ENCODE measurements at places on chromosomes 3 and 15. TPM values are rescaled to one million over a fixed set of nuclear protein-coding genes. Genes with fewer than 3 reads are reported as not detected.

Gene LIPH
- total RNA-seq = not detected

Gene SI
- total RNA-seq = not detected

Gene THAP10
- total RNA-seq = 8.9 TPM

Gene CCR9
- total RNA-seq = not detected

Gene MEX3B
- 7.2 TPM for total RNA-seq

Gene OSTN
- total RNA-seq = not detected

Gene ATG3
- total RNA-seq = 78.7 TPM

Gene ADGRG7
- total RNA-seq = not detected

Gene SLC22A14
- not detected for total RNA-seq

Gene LRRC57
- total RNA-seq = 9.0 TPM

Gene CPNE9
- total RNA-seq = not detected

Gene ACTC1
- 759 TPM for total RNA-seq

DNA sequence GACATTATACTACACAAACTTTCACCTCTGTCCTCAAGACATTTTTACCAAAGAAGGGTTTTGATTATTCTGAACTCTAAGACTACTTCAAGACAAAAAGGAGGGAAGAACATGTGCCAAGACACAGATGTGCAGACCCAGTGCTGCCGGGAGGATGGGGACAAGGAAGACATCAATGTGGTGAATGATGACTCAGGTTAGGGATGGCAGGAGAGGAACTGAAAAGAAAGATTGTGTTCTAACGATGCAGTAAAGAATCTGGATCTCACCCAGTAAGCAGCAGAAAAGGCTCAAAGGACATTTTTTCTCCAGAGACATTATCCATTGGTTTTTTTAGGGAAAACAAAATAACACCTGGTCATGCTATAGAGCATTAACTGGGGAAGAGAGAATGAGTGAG, 449.9 kb upstream of the NR2F2 start:
- DNase-seq = peak; percentile 20

- no peak for DNase-seq
These were observed 19.4 kb downstream of the RBP1 start for GRCh38 chr3:139519998-139520737.

DNA sequence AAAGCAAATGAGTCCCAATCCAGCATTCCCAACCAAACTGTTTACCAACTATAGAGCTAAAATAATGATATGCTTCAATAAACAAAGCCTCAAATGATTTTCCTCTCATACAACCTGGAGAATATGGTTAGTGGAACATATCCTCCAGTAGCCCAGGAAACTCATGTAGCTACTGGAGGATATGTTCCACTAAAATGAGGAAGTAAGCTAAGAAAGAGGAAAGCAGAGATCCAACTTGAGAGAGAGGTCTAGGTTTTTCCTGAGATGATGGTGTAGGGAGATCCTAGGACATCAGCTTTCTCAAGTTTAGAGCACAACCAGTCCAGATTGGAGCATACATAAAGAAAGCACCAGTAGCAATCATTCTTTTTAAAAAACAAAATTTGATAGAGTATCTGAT, 44.6 kb upstream of the SLC4A7 start:
- DNase-seq = no peak

DNA sequence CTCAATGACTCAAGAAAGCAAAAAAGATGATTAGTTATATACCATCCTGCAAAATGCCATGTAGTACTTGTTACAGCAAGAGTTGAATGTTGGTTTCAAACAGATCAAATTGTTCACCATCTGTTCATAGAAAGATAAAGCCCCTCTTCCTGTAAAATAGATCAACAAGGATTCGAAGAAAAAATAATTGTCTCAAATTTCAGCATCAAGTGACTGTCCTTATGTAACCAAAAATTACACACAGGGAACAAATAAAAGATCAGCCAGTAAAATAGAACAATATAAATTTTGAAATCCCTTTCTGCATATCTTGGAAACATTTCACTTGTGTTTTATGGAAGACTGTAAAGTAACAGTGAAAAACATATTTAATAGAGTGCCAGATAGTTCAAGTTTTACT, 165.1 kb upstream of the STAC start:
- DNase-seq = no peak

DNA sequence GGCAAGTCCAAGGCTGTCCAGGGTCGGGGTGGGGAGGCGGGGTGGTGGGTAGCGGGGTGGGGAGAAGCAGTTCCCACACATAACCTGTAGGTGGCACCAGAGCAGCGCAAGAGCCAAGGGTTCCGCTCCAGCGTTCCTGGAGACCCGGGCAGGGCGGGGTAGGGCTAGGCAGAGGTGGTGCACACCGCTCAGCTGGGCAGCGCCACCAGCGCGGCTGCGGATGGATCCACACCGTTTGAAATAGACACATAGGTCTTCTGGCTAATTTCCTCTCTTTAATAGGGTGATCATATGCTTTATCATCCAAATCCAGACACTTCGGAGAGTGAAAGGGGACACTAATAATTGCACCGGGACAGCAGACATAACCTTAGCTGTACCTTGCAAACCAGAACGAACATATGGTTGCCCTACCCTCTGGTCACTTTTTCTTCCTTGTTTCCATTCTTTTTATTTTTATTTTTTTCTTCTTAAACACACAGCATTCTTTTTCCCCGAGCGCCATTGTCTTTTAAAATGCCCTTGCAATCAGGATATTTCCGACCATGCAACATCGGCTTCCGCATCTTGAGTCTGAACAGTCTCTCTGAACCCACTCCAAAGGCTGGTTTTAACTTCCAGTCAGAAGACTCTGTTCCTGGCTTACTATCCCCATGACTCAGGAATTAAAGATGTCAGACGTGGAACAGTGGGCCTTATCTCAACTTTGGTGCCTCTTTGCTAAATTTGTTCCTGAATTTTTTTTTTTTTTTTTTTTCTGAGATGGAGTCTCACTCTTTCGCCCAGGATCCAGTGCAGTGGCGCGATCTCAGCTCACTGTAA, 12.5 kb upstream of the ZSCAN2 start:
- peak; percentile 72 for DNase-seq

- DNase-seq = no peak
These were observed 62.7 kb downstream of the RHCG start for GRCh38 chr15:89433686-89434085.

- no peak for DNase-seq
These were observed 244.2 kb upstream of the EPHA3 start for GRCh38 chr3:88863196-88863595.

- no peak for DNase-seq
These were observed 17.1 kb upstream of the SLC30A4 start for GRCh38 chr15:45539680-45540079.

- DNase-seq = peak; percentile 99
These were observed 59.7 kb downstream of the RAP2B start for GRCh38 chr3:153221748-153222162.

DNA sequence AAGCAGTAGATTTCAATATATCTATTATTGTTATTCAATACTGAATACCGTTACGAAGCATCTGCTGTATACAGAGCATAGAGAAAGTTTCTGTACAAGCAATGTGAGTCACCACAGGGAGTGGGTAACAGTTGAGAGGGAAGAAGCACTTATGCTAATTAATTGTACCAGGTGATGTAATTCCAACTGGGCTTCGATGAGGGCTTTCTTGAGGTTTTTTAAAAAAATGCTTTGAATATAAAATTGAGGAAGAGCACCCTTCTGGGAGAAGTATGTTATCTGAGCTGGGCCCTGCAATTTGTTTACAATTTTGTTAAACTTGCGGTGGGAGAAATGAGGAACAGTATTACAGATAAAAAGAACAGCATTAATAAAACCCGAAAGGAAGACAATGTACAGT, 197.9 kb downstream of the TPRG1 start:
- no peak for DNase-seq

GRCh38 chr3:99250272-99250671, 348.8 kb upstream of the DCBLD2 start:
- peak; percentile 62 for DNase-seq

DNA sequence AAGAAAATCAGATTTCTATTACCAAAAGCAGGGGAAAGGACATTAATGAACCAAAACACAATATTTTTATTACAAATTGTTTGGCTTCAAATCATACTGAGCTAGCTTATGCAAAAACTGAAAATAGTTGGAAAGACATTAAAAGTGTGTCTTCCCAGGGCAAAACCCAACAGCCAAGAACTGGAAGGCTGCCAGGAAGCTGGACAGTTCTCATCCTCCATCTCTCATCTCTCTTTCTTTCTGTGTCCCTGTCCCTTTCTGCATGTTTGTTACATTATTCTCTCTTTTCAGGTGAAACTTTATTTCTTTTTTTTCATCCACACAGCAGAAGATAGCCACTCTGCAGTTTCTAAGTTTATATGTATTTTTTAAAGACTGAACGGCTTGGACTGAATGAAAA, 41.1 kb upstream of the SNTN start:
- no peak for DNase-seq

- no peak for DNase-seq
These were observed 168.8 kb downstream of the CHDH start for GRCh38 chr3:53677413-53677812.

- no peak for DNase-seq
These were observed 512.7 kb downstream of the SHQ1 start for GRCh38 chr3:72335458-72336095.

GRCh38 chr3:127074900-127075360, 92.0 kb downstream of the PLXNA1 start:
- DNase-seq = peak; percentile 66

DNA sequence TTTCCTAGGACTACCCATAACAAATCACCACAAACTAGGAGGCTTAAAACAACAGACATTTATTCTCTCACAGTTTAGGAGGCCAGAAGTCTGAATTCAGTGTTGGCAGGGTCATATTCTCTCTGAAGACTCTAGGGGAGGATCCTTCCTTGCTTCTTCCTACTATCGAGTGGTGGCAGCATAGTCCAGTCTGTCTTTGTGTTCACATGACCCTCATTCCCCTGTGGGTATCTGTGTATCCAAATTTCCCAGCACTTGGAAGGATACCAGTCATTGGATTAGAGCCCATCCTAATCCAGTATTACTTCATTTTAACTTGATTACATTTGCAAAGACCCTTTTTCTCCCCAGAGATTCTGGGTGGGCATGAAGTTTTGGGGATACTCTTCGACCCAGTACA, 63.8 kb downstream of the GMPS start:
- no peak for DNase-seq

GRCh38 chr3:145971186-145971585, 189.8 kb downstream of the PLOD2 start:
- DNase-seq = no peak

GRCh38 chr3:158970006-158970405, 168.2 kb downstream of the MFSD1 start:
- DNase-seq = peak; percentile 88

DNA sequence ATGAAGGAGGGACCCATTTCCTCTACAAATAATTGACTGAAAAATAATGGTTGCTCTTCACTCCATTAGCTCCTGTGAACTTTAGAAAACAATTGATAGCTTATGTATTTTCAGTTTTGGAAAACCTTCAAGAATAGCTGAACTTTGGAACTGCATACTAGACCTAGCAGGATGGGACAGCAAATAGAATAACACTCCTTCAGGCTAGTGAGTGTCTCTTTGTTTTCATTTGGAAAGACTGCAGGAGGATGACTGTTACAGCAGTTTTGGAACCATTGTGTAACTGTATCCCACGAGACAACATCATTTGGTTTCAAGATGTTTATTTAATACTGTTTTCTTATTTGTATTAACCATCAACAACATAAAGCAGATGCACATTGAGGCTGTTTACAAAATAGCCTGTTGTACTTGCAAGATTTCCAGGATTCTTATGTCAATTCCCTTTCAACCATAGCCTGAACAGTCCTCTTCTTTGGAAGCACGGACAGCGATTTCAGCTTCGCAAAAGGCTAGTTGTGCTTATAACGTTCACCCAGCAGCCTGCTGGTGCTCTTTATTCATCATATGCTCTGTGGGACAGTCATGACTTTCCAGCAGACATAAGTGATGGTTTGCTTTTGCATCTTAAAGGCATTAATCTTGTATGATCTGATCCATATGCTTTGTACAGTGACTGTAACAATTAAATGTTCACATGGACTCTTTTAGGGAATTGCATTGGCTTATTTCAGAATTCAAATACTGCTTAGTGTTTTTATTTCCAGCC, 335.5 kb downstream of the IL5RA start:
- DNase-seq = no peak

GRCh38 chr3:163482695-163483094, 1595.6 kb downstream of the SI start:
- no peak for DNase-seq

DNA sequence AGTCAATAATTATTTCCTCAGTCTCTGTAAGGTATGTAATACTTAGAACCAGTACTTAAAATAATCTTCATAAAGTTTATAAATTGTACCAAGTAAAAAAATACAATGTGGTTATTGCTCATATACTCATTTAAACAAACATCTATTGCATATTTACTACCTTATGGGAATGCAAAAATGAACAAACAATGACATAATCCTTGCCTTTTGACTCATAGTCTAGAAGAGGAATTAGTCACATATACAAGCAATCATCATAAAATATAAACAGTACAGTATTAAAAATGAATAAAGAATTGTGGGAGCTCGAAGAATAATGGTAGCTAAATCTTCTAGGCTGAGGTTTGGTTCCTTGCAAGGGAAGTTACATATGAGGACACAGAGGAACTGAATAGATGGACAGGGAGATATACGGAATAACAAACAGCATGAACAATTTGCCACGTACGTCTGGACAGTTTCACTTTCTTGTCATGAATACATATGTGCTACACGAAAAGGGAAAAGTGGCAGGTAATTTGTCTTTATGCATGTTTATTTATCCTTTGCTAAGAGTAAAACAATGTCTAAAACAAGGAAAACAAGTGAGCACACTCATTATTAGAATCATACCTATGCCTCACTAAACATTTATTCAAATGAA, 17.2 kb downstream of the IMPG2 start:
- DNase-seq = peak; percentile 52

DNA sequence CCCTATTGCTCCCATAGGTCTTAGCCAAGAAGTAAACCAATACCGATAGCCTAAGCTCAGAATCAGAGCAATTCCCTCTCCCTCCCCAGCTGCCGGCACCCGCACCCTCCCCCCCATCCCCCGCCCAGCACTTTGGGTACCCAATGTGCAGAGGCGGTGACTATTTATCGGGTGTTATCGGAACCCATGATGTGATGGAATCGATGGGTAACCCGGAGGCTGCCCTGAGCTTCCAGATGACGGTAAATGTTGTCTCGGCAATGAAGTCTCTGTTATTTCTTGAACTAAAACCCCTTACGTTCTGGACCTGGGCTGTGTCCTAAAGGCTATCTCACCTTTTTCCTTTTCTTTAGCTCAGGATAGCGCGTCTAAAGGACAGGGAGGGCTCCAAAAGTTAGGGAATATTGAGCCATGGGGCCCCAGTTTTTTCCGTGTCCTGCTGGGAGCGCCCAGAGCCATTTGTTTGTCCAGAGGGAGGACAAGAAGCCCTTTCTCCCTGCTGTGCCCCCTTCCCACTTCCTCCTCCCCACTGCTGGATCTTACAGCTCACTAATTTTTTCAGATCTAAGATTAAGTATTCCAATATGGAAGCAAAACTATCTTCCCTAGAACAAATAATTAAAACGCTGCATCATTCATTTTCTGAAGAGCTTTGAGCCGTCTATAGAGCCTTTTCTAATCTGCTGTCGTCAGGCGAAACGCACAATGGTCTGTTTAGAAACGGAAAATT, 1.5 kb downstream of the SLITRK3 start:
- DNase-seq = no peak
